ENCODE measurements at places on chromosomes 7 and 10. TPM values are rescaled to one million over a fixed set of nuclear protein-coding genes. Genes with fewer than 3 reads are reported as not detected.
A peak's percentile ranks its signal among the peaks of the same experiment; 100 is the strongest.

- no peaks in the 10 kb centered on the region for H3K36me3 ChIP-seq
- H3K4me3 ChIP-seq, result no peak overlapping the region
- H3K27ac ChIP-seq, result no peak overlapping the region
- H3K27me3 ChIP-seq, result peaks cover 3% of the 10 kb centered on the region
- peak; percentile 84 for DNase-seq
- H3K4me1 ChIP-seq, result no peaks in the 10 kb centered on the region
These were observed 37.0 kb upstream of the TES start for GRCh38 chr7:116173051-116174028.

DNA sequence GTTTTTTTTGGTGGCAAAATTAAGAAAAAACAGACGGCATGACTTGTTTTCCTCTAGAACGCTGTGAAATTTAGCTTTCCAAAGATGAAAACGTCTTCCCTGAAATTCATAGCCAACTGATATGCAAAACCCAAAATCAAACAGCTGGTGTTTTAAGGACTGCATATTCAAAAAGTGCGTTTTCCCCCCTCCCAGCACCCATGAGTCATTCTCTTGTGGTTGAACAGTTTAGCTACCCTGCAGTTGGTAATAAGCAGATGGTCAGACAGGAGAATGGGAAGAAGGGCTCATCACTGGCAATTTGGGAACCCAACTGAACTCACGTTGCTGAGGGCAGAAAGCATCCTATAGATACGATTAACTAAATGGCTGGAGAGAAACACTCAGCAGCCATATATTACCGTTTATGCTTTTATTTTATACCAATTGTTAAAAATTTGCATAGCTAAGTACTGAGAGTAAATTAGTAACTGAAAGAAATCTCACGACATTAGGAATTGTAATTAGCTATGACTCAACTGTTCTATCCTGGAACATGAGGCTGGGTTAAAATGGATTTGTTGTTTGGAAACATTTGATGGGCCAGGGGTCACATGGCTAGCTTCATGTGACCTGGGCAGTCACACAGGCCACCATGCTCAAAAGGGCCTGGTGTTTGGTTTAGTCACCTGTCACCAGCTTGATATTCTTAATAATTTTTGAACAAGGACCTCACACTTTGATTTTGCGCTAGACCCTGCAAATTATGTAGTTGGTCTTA is 343.1 kb downstream of the PHTF2 start:
- no peak overlapping the region for H3K27ac ChIP-seq
- no peak for DNase-seq
- H3K36me3 ChIP-seq, result no peaks in the 10 kb centered on the region
- no peak overlapping the region for H3K4me3 ChIP-seq
- H3K4me1 ChIP-seq, result no peaks in the 10 kb centered on the region

DNA sequence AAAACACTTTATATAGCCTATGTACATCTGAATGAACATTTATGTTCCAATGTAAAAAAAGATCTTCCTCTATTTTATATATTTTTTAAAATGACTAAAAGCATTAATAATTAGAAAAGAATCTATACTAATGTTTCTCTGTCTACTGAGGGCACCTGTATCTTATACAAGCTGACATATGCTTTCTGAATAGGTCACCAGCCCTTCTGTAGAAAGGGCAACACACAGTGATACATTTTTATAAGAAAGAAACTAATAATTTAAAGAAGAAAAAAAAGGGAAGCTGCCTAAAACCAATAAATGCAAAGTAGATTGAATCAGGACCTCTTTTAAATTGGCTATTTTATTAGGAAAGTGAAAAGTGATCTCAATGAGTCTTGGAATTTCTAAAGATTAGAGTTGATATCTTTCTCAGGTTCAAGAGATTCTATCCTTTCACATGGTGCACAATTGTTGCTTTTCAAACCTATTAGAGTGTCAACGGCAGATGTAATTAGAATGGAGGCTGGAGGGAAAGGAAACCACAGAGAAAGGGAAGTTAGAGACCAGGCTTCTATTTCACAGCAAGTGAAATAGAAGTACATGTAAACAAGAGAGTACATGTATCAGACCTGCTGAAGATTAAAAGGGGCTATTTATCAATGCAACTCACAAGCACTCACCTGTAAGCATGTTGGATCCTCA is 6.3 kb downstream of the MTPN start:
- H3K27me3 ChIP-seq, result no peaks in the 10 kb centered on the region
- H3K4me1 ChIP-seq, result peaks cover 11% of the 10 kb centered on the region
- no peak overlapping the region for H3K4me3 ChIP-seq
- DNase-seq, result no peak

DNA sequence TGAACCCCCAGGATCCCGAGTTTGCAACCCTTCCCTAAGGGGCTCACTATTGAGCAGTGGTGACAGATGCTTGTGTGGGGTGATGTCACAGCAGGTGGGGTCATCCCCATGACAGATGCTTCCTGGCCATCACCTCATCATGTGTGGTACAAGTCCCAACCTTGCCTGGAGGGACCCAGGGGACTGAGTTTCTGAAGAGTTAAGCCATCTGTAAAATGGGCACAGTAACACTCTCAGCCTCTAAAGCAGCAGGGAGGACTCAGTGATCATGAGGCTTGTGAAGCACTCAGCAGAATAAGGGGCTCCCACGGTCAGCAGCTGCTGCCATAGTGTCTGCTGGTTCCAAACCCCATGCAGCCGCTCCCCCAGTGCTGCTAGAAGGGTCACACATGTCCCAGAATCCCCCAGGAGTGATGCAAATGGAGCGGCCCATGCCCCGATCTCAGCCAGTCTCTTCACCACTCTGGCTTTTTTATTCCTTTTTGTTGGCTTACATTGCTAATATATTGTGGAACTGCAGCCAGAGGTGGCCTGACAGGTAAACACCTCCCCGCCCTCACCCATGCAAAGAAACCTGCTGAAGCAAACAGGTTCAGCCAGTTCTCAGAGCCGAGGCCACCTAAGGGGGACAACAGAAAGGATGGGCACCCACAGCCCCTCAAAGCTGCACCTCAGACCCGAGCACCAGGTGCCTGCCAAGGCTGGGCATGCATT is 102.1 kb upstream of the PDGFA start:
- H3K4me3 ChIP-seq, result no peak overlapping the region
- H3K4me1 ChIP-seq, result peaks cover 15% of the 10 kb centered on the region
- no peaks in the 10 kb centered on the region for H3K27me3 ChIP-seq
- H3K36me3 ChIP-seq, result no peaks in the 10 kb centered on the region
- DNase-seq, result no peak

DNA sequence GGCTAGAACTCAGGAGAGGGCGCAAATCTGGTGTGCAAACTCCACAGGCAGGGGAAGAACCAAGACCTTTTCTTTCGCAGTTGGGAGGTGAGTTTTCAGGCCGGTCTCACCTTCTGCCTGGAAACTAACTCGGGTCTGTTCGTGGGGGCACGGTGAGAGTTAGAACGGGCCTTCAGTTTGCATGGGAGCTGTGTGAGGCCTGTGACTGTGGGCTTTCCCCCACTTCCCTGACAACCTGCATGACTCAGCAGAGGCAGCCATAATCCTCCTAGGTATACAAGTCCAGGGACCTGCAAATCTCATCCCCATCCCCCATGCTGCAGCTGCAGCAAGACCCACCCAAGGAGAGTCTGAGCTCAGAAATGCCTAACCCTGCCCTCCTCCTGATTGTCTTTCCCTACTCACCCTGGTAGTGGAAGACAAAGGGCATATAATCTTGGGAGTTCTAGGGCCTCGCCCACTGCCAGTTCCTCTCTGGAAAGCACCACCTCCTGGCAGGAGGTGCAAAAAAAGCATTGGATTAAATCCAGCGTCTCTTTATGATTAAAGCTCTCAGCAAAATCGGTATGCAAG is 194.9 kb upstream of the ETV1 start:
- H3K27ac ChIP-seq, result no peak overlapping the region
- no peaks in the 10 kb centered on the region for H3K27me3 ChIP-seq
- no peak overlapping the region for H3K4me3 ChIP-seq
- no peaks in the 10 kb centered on the region for H3K4me1 ChIP-seq
- no peaks in the 10 kb centered on the region for H3K36me3 ChIP-seq

DNA sequence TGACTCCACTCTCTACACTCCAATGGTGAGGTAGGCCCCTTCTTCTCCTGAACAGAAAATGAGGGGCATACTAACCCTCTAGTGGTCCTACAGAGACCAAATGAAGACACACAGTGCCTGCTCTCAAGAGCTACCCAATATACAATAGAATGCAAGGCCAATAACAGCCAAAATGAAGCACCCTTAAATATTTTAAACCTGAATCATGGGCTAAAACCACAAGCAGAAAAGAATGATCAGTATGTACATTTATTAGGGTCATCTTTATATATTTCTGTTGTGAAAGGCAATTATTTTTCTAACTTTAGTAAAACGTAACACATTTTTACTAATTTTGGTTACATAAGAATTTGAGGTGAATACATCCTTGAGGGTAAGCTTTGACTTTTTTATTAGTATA is 49.9 kb upstream of the COL1A2 start:
- no peak overlapping the region for H3K27ac ChIP-seq
- peaks cover 2% of the 10 kb centered on the region for H3K27me3 ChIP-seq
- H3K36me3 ChIP-seq, result no peaks in the 10 kb centered on the region
- no peaks in the 10 kb centered on the region for H3K4me1 ChIP-seq

GRCh38 chr7:13262929-13263530 is 575.6 kb downstream of the ARL4A start:
- H3K4me3 ChIP-seq, result no peak overlapping the region
- DNase-seq, result peak; percentile 70
- H3K27ac ChIP-seq, result no peak overlapping the region
- no peaks in the 10 kb centered on the region for H3K4me1 ChIP-seq
- no peaks in the 10 kb centered on the region for H3K36me3 ChIP-seq

DNA sequence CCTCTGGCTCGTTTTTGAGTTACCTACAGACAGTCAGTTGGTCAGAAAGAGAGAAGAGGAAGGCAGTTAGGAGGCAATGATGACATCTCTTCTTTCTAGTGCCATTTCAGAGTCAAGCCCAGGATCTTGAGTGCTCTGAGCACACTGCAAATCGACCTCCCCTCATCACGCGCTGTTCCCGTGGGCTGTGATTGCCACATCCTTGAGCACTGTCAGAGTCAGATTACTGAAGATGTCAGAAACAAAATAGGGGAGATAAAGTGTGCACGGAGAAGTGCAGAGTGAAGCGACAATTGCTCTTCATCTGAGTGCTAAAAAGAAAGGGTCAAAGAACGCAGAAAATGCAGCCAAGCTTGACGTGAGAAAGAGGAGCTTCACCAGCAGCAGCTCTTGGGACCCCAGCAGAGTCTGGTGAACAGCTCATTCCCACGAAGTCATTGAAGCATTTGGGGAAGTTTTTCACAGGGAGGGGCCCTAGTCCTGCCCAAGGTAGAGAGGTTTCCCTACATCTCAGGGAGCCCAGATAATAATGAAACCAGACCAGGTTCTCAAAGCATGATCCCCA is 661.7 kb upstream of the AUTS2 start:
- H3K36me3 ChIP-seq, result no peaks in the 10 kb centered on the region
- no peak overlapping the region for H3K4me3 ChIP-seq
- H3K4me1 ChIP-seq, result no peaks in the 10 kb centered on the region
- no peak for DNase-seq

- H3K36me3 ChIP-seq, result no peaks in the 10 kb centered on the region
- H3K27me3 ChIP-seq, result no peaks in the 10 kb centered on the region
- no peak overlapping the region for H3K4me3 ChIP-seq
- DNase-seq, result no peak
- no peaks in the 10 kb centered on the region for H3K4me1 ChIP-seq
- H3K27ac ChIP-seq, result no peak overlapping the region
These were observed 1336.0 kb downstream of the GATA3 start for GRCh38 chr10:9390516-9390915.

DNA sequence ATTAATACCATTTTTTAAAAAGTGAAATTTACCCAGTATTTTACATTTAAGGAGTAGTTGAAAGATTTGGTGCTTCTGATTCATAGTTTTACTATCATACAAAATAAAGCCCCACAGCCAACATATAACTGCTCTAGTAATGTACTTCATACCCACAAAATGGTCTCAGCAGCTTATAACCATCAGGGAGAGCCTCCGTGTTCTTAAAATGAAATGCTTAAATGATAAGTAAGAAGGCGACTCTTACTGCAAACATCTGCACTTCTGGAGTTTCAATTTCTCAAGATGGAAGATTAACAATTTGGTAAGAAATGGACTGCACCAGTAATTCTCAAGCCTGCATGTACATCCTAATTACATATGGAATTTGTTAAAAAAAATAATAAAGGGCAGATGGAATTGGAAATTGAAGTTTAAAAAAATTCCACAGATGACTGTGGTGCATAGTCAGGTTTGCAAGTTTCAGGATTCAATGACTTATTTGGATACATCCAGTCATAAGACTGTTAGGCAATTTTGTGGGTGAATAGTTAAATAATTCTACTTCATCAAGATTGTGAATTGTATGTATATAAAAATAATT is 461.0 kb downstream of the KIF20B start:
- H3K27me3 ChIP-seq, result no peaks in the 10 kb centered on the region
- no peaks in the 10 kb centered on the region for H3K4me1 ChIP-seq
- no peak overlapping the region for H3K4me3 ChIP-seq
- H3K27ac ChIP-seq, result no peak overlapping the region
- H3K36me3 ChIP-seq, result no peaks in the 10 kb centered on the region
- DNase-seq, result no peak

GRCh38 chr7:28093623-28094232 is 86.9 kb downstream of the JAZF1 start:
- H3K36me3 ChIP-seq, result no peaks in the 10 kb centered on the region
- H3K27me3 ChIP-seq, result no peaks in the 10 kb centered on the region

GRCh38 chr10:100742076-100742771 is 3.2 kb upstream of the PAX2 start:
- no peak for DNase-seq
- H3K4me3 ChIP-seq, result no peak overlapping the region
- H3K27me3 ChIP-seq, result peaks cover 90% of the 10 kb centered on the region
- H3K36me3 ChIP-seq, result no peaks in the 10 kb centered on the region
- no peaks in the 10 kb centered on the region for H3K4me1 ChIP-seq
- H3K27ac ChIP-seq, result no peak overlapping the region

- DNase-seq, result no peak
- no peak overlapping the region for H3K27ac ChIP-seq
- H3K4me1 ChIP-seq, result no peaks in the 10 kb centered on the region
- peaks cover 5% of the 10 kb centered on the region for H3K27me3 ChIP-seq
These were observed 12.8 kb upstream of the GPR15LG start for GRCh38 chr10:84160663-84161362.

GRCh38 chr10:59857921-59858320 is 48.4 kb downstream of the CCDC6 start:
- no peaks in the 10 kb centered on the region for H3K4me1 ChIP-seq
- no peak overlapping the region for H3K4me3 ChIP-seq
- H3K36me3 ChIP-seq, result no peaks in the 10 kb centered on the region
- no peak overlapping the region for H3K27ac ChIP-seq

- H3K4me1 ChIP-seq, result no peaks in the 10 kb centered on the region
- no peak for DNase-seq
- no peak overlapping the region for H3K27ac ChIP-seq
- H3K4me3 ChIP-seq, result no peak overlapping the region
These were observed 483.5 kb upstream of the POT1 start for GRCh38 chr7:125412890-125413665.

The HSPA12A gene
- 0.24 TPM for polyA plus RNA-seq

The INHBA gene
- 21.4 TPM for polyA plus RNA-seq

The LIPJ gene
- polyA plus RNA-seq, result not detected

The SHTN1 gene
- polyA plus RNA-seq, result 4.8 TPM

The CTNNA3 gene
- polyA plus RNA-seq, result not detected

The WDR86 gene
- not detected for polyA plus RNA-seq

The ABCB8 gene
- 38.0 TPM for polyA plus RNA-seq

The VENTX gene
- polyA plus RNA-seq, result not detected

The PLXNA4 gene
- 12.4 TPM for polyA plus RNA-seq

The PON1 gene
- not detected for polyA plus RNA-seq
